CD4-positive, alpha-beta T cell treated with Interleukin-4 for 1 hour (primary cell): ENCODE measurements at places on chromosomes 2 and 18.

- no peak for DNase-seq
Observed at GRCh38 chr2:27870724-27871123, 19.5 kb downstream of the RBKS start.

- DNase-seq, result no peak
Observed at GRCh38 chr2:154952346-154952980, 254.0 kb downstream of the KCNJ3 start.

DNA sequence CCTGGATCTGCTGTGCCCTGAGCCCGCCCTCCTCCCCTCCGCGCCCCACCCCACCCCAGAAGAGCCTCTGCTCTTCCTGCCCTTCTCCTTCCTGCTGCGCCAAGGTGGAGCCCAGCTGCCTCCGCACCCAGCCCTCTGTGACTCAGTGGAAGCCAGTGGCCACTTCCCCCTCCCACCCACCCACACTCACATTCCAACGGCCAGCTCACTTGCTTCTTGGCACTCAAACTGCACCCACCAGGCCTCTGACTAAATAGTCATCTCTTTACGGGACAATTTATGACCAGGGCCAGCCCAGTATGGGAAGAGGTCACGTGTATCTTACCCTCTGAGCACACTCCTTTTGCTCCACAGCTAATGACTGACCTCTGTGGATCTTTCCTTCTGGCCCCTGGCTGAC, 150.4 kb upstream of the SLC1A4 start:
- DNase-seq, result no peak

- DNase-seq, result no peak
Observed at GRCh38 chr2:102606353-102606752, 13.0 kb upstream of the SLC9A2 start.

DNA sequence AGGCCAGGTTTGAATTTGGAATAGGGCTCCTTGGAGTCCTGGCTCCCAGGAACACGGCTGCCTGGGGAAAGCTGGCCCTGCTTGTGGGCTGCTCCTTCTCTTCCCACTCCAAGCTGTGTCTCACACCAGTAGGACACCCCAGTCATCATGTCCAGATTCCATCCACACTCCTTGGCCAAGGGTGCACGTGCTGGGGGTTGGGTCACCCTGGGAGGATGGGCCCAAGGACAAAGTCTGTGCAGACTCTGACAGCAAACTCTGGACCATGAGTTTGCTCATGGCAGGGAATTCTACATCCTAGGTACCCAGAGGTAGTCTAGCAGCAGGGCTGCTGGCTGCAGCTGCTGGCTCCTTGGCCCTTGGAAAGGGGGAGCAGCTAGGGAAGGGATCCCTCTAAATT, 102.4 kb upstream of the EPAS1 start:
- DNase-seq, result no peak

DNA sequence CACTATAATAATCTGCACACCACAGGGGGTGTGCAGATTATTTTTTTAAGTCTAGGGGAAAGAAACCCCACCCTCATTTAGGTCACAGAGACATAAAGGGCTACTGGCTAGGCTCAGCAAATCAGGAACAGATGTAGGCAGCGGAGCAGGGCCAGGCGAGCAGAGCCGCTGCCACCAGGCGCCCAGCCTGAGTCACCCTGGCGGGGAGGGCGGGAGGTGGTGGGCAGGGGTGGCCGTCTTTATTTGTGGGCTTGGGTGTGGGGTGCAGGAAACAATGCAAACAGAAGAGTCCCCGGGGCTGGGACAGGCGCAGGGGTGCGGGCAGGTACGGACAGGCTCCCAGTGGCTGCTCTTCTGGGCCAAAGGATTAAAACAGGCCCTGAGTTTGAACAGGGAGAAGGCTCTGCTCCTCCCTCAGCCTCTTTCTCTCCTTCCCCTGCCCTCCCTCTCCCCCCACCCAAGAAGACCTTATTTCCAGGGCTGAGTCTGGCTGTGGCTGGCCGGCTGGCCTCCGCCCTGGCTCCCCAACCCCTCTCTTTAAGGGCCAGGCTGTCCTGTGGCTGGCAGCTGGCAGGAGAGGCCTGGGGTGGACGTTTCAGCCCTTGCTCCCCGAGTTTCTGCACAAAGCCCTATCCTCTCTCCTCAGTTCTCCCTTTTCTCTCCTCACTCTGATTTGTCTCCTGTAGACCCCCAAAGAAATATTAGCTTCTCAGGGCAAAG, 142.9 kb upstream of the SMAD2 start:
- DNase-seq, result no peak

DNA sequence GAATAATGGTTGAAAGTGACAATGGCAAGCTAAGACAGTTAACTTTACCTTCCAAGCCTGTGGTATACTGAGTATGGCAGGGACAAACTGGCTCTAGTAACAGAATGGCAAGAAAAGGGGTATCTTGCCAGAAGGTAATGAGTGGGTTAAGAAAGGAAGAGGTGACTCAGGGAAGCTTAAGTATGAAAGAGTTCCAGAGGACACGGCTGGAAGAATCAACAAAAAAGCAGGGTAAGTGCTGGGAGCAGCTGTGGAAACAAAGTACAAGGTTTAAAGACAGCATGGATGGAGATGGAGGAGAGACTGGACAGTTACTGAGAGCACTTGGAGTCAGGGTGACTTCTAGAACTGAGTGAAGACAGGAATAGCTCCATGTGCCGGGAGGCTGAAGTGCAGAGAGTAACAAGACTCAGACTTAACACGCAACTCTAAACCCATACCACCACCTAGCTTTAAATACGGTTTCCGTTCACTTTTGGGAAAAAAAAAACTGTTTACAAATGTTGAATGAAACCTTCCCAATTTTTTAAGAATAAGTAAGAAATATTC, 69.0 kb downstream of the REV1 start:
- no peak for DNase-seq

DNA sequence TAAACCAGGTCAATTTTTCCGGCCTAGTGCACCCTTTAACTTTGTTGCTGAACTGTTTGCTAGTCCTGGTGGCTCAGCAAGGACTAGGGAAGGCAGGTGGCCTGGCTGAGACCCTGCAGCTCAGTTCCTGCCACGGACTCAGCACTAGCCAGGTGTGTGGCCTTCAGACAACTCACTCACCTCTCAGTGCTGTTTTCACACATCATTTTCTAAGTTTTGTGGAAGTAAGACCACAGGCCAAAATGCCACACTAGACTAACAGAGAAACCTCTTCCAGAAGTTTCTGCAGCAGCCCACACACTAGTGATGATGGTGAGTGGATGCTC, 65.9 kb upstream of the SLC1A4 start:
- DNase-seq, result no peak

DNA sequence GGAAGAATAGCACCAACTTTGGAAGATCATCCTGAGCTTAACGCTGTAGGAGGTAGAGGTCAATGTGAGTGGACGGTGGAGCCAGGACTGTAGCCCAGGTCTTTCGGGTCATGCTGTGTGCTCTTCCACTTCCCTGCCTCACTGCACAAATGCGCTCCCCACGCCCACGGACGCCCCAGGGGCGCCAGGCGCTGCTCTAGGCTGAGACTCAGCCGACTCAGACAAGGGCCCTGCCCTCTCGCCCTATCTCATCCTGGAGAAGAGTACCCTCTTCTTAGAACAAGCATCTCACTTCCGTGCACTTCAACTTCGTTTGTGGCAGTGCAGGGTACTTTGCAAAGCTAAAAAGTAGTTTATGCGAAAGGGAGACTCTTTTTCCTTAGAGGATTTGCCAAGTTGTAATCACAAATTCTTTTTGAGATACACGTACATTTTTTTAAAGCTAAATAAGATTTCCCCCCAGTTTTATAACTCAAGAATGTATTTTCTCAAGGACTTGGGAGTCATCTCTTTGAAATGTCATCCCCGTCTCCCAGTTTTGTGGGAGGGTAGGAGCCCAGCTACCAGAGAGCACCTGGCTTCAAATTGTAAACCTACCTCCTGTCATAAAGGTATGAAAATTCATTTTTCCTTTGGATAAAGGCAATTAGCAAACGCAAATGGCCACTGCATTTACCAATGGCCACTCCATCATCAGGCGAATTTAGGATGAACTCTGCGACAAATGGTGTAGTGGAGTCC, 1.2 kb upstream of the PRELID3A start:
- DNase-seq, result no peak

GRCh38 chr2:104033399-104033798, 820.5 kb upstream of the POU3F3 start:
- no peak for DNase-seq

GRCh38 chr18:63218472-63218871, 101.1 kb downstream of the BCL2 start:
- DNase-seq, result no peak

GRCh38 chr2:37866171-37866934, 58.7 kb upstream of the RMDN2 start:
- DNase-seq, result no peak

- no peak for DNase-seq
Observed at GRCh38 chr2:226656367-226656766, 143.3 kb downstream of the IRS1 start.

GRCh38 chr2:19209575-19210341, 148.7 kb downstream of the OSR1 start:
- no peak for DNase-seq

- peak; percentile 32 for DNase-seq
Observed at GRCh38 chr18:3246635-3247239, 864 bp upstream of the MYL12A start.

DNA sequence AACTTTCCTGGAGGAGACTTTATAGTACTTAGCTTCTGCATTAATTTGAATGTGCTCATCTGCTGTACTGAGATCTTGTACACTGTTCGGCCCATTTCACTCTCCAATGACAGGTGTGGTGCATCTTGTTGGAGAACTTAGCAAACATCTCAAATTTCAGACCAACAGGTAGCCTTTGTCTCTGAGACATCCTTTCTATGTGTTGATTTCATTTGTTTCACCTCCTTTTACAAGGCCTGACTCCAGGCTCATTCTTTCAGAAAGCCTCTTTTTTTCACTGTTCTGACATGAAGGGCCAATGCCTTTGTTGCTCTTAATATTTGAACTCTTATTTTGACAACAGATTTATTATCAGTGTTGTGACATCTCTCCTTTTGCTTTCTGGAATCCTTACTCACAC, 271.8 kb upstream of the FANCL start:
- DNase-seq, result no peak

GRCh38 chr2:119553687-119554344, 9.6 kb downstream of the CFAP221 start:
- no peak for DNase-seq

DNA sequence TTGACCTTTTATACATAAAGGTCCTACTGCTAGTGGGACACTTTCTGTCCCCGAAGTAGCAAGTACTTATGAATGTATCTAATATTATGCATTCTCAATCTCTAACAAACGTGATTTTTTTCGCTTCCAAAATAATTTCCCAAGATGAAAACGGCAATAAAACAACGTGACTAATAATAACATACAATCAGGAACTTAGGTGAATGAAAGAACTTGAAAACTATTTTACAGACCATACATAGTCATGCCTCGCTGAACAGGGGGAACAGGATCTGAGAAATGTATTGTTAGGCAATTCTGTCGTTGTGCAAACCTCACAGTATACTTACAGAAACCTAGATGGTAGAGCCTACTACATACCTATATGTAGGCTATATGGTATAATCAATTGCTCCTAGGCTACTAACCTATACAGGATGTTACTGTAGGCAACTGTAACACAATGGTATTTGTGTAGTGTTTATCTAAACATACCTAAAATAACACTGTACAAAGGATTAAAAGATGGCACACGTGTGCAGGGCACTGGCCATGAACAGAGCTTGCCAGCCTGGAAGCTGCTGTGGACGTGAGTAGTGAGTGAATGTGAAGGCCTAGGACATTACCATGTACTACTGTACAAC, 2.5 kb downstream of the RTN4 start:
- no peak for DNase-seq

DNA sequence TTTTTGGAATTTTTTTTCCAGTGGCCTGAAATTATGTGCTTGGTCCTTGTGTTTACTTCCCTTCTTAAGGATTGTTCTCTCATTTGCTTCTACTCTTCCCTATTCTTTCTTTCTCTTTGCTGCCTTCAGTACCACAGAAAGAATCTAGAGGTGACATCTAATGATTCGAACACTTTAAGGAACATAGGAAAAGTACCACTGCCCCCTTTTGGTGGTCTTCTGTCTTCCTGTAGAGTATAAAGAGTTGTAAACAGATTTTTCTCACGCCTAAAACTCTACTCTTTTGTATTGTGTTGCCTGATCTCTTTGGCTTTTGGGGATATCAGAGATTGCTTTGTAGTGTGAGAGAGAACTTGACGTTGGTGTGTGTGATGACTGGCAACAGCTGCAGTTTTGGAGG, 7.0 kb upstream of the SCTR start:
- no peak for DNase-seq

DNA sequence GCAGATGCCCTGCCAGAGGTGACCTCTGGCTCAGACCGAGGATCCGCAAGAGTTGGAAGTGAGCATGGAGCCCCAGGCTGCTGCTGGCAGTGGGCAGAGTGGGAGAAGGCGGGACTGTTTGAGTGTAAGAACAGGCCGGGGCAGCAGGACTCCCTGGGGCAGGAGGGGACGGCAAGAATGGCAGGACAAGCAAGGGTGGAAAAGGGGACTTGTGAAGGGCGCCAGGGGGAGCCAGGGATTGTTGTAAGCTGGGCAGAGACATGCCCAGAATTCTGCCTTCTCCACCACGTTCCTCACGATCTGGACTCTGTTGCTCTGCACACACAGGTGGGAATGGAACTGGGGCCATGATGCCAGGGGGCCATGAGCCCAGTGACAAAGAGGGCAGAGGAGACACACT, 72.3 kb upstream of the TMEM200C start:
- DNase-seq, result no peak

- no peak for DNase-seq
Observed at GRCh38 chr2:172080641-172081220, 4.6 kb upstream of the DLX1 start.

- no peak for DNase-seq
Observed at GRCh38 chr2:216064014-216064630, 17.5 kb downstream of the PECR start.

DNA sequence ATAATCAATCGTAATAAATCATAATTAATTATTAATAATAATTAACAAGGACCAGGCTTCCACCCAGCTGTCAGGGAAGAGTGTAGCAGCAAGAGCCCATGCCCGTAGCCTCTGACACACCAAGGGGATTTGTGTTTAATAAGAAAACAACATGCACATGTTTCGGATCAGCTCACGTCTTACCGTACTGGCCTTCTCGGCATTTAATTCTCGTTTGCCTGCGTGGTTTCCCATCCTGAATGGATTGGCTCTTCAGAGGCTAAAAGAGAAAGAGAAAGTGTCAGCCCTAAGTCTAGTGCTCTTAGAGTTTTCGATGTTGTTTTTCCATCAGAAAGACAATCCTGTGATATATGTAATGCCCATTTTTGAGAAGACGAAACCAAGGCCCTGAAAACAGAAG, 27.6 kb downstream of the MBP start:
- DNase-seq, result no peak

- no peak for DNase-seq
Observed at GRCh38 chr2:109472331-109472959, 141.3 kb downstream of the SEPTIN10 start.

- no peak for DNase-seq
Observed at GRCh38 chr2:71458413-71459083, 5.2 kb downstream of the DYSF start.
